ENCODE measurements at places on chromosomes 1 and 21. TPM values are rescaled to one million over a fixed set of nuclear protein-coding genes. Genes with fewer than 3 reads are reported as not detected.
A peak's percentile ranks its signal among the peaks of the same experiment; 100 is the strongest.

GRCh38 chr1:184166485-184166884, 115.0 kb downstream of the TSEN15 start:
- DNase-seq, result no peak

DNA sequence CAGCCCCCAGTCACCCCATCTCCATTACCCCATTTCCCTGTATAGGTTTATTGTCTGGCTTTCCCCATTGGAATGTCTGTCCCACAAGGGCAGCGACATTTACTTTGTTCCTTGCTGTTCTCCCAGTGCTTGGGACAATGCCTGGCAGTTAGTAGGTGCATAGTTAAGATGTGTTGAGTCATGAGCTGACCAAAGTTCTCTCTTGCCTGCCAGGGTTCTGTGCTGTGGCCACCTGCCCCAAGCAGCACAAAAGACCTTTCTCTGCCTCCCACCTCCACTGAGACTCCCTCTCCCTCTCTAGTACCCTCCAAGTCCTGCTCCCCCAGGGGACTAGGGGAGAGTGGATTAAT, 40.0 kb downstream of the TMCO4 start:
- no peak for DNase-seq

The SDCCAG8 gene
- 38.2 TPM for total RNA-seq

GRCh38 chr1:226061068-226061840, 1.3 kb upstream of the H3-3A start:
- peak; percentile 44 for DNase-seq

DNA sequence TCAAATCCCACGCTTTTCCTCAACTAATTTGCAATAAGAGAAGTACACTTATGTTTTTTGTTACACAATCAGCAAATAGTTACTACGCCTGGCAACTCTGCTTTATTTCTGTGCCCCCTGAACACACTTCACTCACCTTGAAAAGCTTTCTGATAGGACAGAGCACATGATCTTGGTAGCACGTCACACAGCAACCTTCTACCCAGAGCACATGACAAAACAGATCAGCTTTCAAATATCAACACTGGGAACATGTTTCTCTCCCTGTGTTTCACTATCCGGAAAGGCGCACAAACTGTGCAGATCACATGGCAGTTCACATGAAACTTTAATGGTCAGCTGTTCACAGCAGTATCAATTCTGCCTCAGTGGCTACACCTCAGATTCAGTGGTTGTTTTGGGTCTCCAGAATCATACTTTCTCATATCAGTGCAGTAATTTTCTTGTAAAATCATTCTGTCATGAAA, 2.2 kb downstream of the SLC19A2 start:
- no peak for DNase-seq

DNA sequence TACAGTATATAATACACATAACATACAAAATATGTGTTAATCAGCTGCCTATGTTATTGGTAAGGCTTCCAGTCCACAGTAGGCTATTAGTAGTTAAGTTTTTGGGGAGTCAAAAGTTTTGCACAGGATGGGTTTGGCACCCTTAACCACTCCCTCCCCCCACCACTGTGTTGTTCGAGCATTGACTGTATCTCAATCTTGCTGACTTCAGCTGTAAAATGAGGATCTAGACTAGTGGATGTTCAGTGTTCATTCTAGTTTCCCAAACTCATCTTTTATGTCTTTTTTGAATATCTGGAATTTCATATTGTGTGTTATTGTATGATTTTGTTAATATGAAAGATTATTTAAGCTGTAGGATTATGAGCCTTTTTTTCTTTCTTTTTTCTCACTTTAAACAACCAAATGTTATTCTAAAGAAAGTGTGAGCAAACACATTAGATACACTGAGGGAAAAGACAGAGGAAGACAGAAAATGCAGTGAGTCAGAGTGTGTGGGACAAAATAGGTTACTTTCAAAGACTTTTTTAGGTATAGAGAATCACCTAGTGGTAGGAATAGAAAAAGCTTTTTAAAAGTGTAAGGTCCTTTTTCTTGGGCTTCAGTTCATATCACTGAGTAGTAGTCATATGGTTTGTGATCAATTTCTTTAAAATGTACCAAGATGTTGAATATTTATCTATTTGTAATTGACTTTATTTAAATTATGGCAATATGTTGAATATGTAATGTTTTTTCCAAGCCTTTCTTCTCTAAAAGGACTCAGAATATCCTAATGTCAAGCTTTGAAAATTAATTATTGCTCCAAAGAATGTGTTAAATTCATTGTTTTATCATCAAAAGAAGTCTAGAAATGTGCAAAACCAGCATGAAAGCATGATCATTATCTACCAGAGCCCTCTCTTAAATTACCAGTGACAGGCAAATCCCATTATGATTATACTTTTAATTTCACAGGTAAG, 17.9 kb upstream of the CENPF start:
- peak; percentile 74 for DNase-seq

The CD244 gene
- 0.14 TPM for total RNA-seq

GRCh38 chr21:41995577-41995976, 14.6 kb downstream of the ZBTB21 start:
- no peak for DNase-seq

DNA sequence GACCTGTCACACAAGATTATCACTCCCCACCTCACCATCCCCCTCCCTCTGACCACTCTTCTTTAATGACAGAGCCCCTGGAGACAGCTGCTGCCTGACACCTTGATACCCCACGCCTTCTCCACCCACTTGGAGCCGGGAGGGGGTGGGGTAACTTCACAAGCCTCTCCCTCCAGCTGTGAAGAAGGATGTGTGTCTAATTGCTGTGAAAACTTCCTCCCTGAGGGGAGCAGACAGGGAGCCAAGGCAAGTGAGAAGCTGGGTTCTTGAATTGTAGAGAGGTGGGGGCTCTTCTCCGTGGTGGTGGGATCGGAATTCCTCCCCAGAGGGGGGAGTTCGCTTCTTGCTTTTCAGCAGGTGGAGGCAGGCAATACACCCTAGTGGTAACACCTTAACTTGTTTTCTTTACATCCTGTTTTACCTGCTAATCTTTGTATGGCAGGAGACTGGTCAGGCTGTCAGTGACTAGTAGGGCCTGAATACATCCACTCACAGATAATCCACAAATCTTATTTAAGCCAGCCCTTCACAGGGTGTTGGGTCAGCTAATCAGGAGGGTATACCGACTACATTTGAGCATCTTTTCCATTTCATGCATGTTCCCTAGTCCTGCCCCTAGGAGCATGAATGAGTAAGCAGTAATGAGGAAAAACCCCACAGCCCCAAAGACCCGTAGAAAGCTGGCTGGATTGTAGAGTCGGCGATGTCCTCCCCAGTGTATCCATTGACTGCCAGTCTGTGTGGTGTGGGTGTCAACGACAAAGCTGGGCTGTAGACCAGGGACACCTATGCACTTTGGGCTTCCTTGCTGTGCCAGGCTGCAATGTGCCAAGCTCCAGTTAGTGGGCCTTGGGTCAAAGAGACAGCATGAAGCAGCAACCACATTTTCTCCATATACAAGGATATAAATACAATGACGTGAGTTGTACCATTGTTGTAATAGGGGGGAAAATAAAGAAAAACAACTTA, 57.3 kb downstream of the NFASC start:
- DNase-seq, result no peak

The IL12RB2 gene
- total RNA-seq, result not detected

- no peak for DNase-seq
These were observed 299.1 kb upstream of the ADAMTS5 start for GRCh38 chr21:27265949-27266348.

- DNase-seq, result no peak
These were observed 73.8 kb downstream of the USP24 start for GRCh38 chr1:55141295-55141893.

The CYP4B1 gene
- total RNA-seq, result 0.17 TPM

GRCh38 chr1:39485046-39485803, 6.2 kb upstream of the BMP8A start:
- DNase-seq, result no peak

GRCh38 chr1:8104278-8105236, 78.4 kb upstream of the ERRFI1 start:
- DNase-seq, result no peak

DNA sequence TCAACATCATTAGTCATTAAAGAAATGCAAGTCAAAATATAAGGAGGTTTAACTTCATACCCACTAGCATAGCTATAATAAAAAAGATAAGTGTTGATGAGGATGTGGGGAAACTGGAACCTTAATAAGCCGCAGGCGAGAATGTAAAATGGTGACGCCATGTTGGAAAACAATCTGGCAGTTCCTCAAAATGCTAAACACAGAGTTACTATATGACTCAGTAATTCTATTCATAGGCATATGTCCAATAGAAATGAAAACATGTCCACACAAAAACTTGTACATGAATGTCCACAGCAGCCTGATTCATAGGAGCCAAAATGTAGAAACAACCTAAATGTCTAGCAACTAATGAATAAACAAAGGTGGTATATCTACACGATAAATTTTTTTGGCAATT, 23.2 kb downstream of the DDX59 start:
- no peak for DNase-seq

GRCh38 chr1:242468784-242469183, 55.7 kb downstream of the PLD5 start:
- DNase-seq, result no peak

The FAAH gene
- 2.6 TPM for total RNA-seq

DNA sequence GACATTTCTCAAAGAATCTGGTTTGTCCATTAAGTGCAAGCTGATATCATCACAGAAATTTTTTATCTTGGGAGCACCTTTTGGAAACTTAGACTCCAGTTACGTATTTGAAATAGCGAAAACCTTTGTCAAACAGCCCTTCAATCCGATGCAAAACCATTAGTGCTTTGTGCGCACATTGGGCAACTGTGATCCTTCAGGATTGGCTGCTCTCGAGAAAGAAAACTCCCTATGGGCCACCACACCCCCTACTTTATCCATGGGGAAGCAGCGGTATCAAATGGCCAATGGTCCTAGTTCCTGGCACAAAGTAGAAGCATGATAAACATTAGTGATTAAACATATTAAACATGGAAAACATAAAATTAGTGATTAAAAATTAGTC, 16.0 kb upstream of the CD55 start:
- DNase-seq, result no peak

GRCh38 chr1:97192872-97193572, 471.4 kb downstream of the PTBP2 start:
- DNase-seq, result peak; percentile 93

The TFF2 gene
- not detected for total RNA-seq

- no peak for DNase-seq
These were observed 50.1 kb downstream of the PIK3CD start for GRCh38 chr1:9701665-9702064.

The DEPDC1 gene
- total RNA-seq, result 39.3 TPM

DNA sequence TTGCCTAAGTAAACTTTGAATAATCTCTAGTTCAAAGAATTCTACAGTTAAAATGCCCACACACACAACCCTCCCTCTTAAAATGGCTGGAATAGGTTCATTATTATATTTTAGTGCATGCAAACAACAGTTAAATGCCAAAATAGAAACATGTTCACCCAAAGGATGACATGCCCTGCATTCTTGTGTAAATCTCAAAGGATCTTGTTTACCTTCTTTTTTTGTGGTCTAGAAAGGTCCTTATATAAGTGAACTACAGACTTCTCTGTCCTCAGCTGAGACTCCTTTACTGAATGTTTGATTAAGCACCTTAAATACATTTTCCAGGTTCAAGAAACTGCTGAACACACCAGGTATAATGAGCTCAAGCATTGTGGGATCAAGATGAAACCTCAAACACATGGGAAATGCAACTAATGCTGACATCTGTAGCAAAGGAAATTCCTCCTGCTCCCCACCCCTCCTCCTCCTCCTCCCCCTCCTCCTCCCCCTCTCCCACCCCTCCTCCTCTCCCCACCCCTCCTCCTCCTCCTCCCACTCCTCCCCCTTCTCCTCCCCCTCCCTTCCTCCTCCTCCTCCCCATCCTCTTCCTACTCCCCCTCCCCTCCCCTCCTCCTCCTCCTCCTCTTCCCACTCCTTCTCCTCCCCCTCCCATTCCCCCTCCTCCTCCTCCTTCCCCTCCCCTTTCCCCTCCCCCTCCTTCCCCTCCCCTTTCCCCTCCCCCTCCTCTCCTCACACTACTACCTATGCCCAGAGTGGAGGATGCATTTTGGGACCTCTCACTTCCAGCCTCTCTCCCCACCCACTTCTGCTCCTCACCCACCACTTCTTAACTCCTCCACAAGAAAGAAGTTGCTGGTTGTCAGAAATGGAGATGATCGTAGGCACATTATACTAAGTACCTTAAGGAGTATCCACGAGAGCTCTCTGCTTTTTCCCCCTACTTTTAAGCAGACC, 233.9 kb downstream of the MRPL39 start:
- no peak for DNase-seq

The LCE1C gene
- not detected for total RNA-seq

All from dermis blood vessel endothelial cell (primary cell).